ENCODE measurements at places on chromosomes 4 and X.

GRCh38 chrX:113802837-113803236 lies 781.0 kb upstream of the HTR2C start:
- DNase-seq = no peak

DNA sequence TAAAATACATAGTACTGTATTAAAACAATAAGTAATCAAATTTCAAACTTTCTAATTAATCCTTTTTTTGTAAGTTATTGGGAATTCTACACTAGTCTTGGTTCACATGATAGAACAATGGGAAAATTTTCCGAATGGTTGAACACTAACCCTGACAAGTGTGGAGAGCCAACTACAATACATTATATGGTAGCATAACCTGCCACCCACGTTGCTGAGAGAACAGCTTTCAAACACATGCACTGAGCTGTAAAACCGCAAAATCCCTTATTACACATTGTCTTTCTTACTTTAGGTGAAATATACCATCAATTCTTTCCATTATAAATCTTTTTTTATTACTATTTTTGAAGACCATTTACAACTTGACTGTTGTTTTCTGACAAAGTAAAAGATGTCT lies 54.7 kb downstream of the ANAPC10 start:
- no peak for DNase-seq

GRCh38 chr4:74054483-74055047 lies 16.1 kb upstream of the CXCL3 start:
- DNase-seq = peak; percentile 36

DNA sequence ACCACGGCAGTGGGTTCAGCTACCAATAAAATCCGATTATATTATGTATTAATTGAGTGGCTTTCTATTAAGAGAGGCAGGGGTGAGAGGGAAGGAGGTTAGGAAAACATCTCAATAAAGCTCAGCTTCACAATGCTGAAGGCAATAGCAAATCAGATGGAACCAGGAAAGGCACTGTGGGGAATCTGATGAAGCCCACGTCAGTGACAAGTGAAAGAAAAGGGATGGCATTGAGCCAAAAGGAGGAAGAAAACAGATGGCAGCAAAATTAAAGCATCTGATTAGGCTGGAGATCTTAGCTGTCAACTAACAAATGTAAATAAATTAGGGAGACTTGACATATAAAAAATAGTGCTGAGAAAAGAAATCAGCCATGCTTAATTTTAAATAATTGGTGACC lies 180.9 kb downstream of the RASL11B start:
- no peak for DNase-seq

DNA sequence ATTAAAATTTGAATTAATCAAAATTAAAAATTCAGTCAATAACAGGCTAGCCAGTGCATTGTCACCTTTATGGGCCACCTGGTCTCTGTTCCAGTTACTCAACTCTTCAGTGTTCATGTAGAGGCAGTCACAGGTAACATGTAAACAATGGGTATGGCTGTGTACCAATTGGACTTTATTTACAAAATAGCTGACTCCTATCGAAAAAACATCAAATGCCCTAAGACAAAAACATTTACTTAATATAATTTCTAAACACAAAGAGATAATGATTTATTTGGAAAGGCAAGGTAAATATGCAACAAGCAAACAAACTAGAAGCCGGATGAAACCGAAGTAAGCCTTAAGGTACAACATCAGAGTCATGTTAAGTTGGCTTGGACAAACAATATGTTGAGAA lies 8.8 kb downstream of the TMEM150C start:
- DNase-seq = no peak

GRCh38 chr4:113116414-113117357 lies 67.2 kb downstream of the ANK2 start:
- no peak for DNase-seq

- DNase-seq = no peak
These were observed 542.8 kb downstream of the GALNTL6 start for GRCh38 chr4:172356016-172356415.

- no peak for DNase-seq
These were observed 466.2 kb downstream of the PDGFC start for GRCh38 chr4:156505341-156505955.

- DNase-seq = no peak
These were observed 1269.5 kb downstream of the RAPGEF2 start for GRCh38 chr4:160372390-160372789.

GRCh38 chrX:23737413-23737812 lies 5.7 kb downstream of the ACOT9 start:
- DNase-seq = peak; percentile 41

GRCh38 chr4:15729910-15730533 lies 27.2 kb downstream of the BST1 start:
- DNase-seq = peak; percentile 67

DNA sequence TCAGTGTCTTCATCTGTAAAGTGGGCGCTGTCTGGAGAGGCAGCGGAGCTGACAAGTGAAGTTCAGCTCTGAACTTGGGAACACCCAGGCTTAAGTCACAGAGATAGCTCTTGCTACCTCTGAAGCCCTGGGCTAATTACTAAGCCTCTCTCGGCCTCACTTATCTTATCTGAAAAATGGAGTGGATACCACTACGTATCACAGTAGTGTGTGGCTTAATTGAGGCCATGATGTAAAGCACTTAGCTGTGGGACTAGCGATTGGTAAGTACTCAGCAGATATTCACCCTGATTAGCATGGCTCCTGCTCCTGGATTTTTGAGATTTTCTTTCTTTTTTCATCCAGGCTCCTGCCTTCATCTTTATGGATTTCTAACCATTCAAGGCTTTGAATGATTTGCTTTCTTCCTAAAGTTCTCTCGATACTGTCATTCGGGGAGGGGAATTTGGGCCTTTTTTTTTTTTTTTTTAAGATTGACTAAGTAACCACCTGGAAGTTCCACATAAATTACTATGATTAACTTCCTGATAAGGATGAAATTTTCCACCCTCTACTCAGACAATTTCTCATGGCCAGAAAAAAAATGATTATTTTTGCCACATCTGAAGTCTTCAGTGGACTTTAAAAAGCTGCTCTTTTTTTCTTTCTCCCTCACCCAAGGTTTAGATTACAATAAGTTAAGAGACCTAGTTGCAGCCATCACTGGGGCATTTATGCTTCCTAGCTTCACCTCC lies 17.1 kb downstream of the LDB2 start:
- no peak for DNase-seq

GRCh38 chrX:128518508-128518907 lies 466.3 kb upstream of the ACTRT1 start:
- DNase-seq = peak; percentile 1

GRCh38 chr4:337932-338758 lies 531 bp downstream of the ZNF141 start:
- DNase-seq = peak; percentile 42

DNA sequence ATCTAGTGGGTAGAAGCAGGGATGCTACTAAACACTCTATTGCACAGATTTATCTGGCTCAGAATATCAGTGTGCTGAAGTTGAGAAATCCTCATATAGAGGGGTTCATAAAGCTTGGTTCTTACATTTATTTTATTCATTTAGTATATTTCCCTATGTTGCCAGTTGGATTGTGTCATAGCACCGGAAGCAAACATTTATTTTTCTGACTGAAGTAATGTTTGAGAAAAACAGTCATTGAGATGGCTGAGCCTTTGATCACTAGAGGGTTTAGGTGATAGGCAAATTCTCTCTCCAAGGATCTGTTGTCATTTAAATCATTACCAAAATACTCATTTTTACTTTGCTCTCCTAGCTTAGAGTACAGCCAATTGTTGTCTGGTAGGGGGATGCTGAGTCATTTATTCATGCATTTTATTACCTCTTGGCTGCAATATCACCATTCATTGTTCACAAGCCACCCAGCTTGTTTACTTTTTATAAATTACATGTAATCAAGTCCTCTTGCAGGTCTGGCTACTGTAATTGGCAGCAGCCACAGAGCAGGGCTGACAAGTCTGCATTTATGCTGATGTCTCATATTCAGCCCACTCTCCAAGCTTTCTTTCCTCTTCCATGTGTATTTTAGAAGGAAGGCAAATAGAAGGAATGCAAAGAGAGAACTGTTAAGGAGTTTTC lies 15.2 kb downstream of the GAB1 start:
- DNase-seq = no peak

DNA sequence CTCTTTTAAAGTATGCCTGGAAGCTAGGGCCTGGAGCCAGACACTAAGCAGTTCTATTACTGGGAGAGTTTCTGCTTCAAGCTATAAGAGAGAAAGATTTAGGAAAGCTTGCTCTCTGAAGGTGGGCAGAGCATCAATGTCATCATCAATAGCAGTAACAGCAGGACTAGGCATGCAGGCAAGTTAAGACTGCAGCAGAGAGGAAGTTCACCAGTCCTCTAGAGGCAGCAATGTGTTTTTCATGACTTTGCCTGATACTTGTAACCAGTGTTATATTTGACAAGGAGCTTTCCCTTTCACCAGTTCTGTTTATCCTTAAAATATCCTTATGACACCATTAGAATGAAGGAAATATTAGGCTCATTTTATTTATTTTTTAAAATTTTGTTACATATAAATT lies 237.9 kb downstream of the KCTD8 start:
- no peak for DNase-seq

DNA sequence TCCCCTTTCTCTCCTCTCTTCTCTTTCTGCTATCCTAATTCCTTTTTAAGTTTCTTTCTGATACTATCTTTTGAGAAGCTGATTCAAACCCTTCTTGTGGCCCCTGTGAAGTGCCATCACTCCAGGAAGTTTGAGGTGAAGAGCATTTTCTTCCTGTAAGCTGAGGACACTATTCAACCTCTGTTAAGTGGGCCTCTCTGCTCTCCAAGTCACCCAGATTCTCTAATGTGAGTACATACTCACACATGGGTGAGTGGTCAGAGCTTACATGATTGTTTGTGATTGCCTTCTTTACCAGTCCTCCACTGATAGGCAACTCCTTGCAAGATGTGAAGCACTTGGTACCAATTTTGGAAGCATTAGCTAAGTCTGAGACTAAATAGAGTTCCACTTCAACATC lies 18.4 kb upstream of the SMIM10L2A start:
- DNase-seq = no peak

- DNase-seq = no peak
These were observed 90.0 kb upstream of the ADRA2C start for GRCh38 chr4:3676196-3676595.

GRCh38 chrX:65695849-65696449 lies 28.5 kb downstream of the MSN start:
- no peak for DNase-seq

DNA sequence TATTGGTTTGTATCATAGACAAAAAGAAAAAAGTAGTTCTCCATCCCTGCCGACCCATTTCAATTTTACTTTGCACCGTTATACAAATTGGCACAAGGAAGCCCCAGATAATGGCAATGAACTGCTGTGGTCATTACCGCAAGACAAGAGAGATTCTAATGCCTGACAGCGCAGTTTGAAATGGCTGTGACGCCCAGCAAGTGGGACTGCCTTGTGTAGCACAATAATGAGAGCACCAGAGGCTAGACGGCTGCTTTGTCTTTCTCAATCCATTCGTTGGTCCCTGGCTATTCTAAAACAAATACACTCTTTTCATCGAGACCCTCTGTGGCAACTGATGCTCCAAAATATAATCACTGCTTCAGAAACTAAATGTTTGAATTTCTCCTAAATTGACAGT lies 192.4 kb upstream of the NEIL3 start:
- no peak for DNase-seq

DNA sequence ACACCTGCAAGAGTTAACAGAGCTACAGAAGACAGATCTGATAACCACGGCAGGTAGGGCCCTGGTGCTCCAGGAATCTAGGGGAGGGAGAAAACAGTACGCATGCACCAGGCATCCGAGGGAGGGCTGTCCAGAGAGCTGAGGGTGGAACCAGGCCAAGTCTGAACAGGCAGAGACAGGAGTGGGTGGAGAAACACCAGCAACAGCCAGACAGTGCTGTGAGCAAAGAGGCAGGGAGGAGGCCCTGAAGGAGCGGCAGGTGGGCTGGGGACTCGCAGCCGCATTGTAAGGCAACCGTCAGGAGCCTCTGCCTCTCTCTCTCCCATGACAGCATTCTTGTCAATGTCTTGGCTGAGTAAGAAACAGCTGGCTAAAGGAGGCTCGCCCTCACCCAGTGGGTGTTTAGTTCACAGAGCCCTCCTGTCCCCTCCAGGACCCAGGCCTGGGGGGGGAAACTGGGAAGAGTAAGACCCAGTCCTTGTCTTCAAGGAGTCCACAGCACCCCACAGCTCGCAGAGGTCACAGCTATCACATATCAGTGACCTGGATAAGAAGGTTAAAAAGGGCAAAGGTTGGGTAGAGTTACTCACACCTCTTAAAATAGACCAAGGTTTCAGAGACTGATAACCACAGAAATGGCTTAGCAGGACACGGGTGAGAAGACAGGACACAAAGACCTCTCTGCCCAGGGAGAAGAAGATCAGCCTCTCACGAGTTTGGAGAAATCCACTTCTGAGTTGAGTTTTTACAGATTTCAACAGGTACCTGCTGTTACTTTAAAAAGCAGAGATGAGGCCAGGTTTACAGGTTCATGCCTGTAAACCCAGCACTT lies 10.5 kb downstream of the ACSL1 start:
- DNase-seq = no peak

DNA sequence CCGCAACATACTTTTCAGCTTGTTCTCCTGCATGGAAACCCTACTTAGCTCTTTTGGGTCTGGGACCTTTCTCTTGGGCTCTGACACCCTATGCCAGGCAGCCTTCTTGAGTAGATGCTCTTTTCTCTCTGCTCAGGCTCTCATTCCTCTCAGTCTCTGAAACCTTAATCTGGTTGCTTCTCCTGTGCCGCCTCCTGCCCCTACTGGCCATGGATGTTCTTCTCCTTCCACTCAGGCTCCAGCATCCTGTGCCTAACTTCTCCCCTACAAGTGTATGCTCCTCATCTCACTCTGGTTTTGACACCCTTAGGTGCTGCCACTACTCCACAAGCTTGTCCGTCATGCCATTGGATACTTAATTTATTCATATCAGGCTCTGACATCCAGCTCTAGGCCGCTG lies 15.2 kb downstream of the BLTP1 start:
- no peak for DNase-seq

DNA sequence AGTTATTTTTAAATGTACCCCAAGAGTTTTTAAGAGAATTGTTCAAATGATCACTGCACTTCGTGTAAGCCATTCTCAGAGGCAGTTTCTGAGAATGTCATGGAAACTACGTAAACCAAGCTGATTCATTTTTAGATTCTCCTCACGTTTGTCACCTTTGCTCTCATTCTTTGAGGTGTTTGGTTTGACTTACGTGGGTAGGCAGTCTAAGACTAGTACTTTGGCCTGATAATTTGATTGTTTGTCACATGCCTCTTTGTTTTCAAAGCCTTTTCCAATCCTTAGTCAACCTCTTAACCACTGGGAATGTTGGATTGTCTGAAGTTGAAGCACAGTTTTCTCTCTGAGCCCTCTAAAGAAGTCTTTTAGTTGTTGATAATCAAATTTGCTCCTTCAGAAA lies 10.5 kb downstream of the SEPTIN11 start:
- no peak for DNase-seq

DNA sequence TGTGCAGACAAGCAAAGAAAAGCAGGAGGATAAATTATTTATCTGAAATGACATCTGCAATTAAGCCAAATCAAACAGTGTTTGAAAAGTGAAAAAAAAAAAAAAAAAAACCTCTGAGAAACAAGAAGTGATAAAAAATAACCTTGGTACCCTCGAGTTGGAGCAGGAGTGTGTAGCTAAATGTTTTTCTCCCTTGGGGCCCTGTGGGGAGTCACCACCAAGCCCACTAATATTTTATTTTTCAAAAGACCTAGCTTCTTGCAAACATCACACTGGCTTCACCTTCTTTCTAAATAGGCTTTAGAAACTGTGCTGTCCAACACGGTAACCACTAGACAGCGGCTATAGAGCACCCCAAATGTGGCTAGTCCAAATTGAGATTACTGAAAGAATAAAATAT lies 47.7 kb downstream of the SNX25 start:
- no peak for DNase-seq
